Activated T-helper 17 cell treated with anti-CD3 and anti-CD28 coated beads, Interleukin-2, amount 50 U/mL, for 72 hours (primary cell): ENCODE measurements at places on chromosomes 13 and 19.

DNA sequence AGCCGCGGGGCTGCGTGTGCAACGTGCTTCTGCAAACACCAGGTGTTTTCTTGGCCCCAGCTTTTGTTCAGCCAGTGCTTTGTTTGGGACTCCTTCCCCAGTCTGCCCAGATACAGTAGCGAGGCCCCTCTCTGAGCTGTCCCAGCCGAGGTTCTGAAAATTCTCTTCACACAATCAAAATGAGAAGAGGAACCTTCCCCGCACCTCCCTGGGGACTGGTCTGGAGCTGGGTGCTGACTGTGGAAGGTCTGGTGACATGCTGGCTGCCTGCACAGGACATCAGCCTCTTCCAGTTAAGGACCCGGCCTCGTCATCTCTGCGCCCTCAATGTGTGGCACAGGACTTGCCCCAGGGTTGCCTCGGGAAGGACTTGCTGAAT lies 4.2 kb downstream of the ATP4A start:
- no peaks in the 10 kb centered on the region for H3K36me3 ChIP-seq
- H3K27me3 ChIP-seq: peaks cover 35% of the 10 kb centered on the region
- H3K27ac ChIP-seq: no peak overlapping the region
- peak overlapping the region; percentile 18 for H3K4me3 ChIP-seq
- H3K4me1 ChIP-seq: peaks cover 8% of the 10 kb centered on the region

DNA sequence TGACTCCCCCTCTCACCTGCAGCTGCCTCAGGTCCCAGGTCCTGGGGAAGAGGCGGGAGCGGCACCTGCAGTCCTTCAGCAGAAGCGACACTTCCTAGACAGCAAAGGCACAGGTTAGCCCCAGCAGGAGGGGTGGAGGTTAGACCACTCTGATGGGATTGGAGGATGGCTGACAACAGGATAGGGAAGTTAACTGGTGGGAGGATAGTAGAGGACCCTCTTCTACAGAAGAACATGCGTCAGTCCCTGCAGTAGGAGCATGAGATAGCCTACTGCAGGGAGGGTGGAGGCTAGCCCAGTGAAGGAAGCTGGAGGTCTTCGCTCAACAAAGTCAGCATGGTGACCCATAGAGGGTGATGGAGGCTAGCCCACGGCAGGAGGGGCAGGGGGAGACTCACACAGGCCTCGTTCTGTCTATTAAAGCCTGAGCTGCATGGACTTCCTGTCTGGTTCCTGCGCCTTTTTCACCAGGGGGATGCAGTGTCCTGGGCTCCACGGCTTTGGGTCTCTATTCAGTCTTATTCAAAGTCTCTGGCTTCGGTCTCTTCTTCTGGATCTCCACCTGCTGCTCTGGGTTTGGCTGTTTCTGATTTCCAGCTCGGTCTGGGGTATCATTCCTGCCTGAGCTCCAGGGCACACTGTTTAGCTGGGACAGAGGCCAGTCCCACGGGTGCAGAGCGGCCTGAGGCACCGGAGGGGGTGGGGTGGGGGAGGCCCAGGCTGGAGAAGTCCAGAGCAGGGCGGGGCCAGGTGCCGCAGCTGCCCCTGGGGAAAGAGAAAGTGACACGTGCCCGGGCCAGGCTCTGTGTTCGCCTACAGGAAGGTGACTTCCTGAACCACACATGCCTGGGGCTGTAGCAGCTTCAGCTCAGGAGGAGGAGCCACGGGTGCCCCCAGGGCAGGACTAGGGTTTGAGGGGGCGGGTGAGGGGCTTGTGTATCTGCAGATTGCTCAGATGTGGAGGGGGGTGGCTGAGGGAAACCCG lies 7.3 kb downstream of the IFNL3 start:
- ATAC-seq: peak; percentile 89
- no peaks in the 10 kb centered on the region for H3K36me3 ChIP-seq
- no peaks in the 10 kb centered on the region for H3K27me3 ChIP-seq
- H3K4me1 ChIP-seq: peaks cover 12% of the 10 kb centered on the region

DNA sequence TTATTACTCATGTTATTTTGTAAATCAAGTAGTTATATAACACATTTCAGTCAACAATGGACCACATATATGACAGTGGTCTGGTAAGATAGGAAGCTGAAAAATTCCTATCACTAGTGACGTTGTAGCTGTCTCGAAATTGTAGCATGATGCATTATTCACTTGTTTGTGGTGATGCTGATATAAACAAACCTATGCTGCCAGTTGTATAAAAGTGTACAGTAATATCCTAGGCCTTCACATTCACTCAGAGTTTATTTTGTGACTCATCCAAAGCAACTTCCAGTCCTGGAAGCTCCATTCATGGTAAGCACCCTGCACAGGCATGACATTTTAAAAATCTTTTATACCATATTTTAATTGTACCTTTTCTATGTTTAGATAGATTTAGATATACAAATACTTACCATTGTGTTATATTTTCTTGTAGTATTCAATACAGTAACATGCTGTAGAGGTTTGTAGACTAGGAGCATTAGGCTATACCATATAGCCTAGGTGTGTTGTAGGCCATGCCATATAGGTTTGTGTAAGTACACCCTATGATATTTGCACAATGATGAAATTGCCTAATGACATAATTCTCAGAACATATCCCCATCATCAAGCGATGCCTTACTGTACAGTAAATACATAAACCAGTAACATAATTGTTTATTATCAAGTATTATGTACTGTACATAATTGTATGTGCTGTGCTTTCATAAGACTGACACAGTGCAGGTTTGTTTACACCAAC lies 49.3 kb downstream of the IFT88 start:
- H3K4me1 ChIP-seq: no peaks in the 10 kb centered on the region
- H3K27ac ChIP-seq: no peak overlapping the region
- H3K36me3 ChIP-seq: no peaks in the 10 kb centered on the region
- no peaks in the 10 kb centered on the region for H3K27me3 ChIP-seq
- no peak for ATAC-seq

- H3K4me1 ChIP-seq: peaks cover 4% of the 10 kb centered on the region
- no peaks in the 10 kb centered on the region for H3K36me3 ChIP-seq
- no peak overlapping the region for H3K4me3 ChIP-seq
- ATAC-seq: no peak
- no peak overlapping the region for H3K27ac ChIP-seq
Measured at GRCh38 chr13:51995677-51996551, 15.3 kb downstream of the ATP7B start.

GRCh38 chr19:13611596-13611995 lies 105.3 kb upstream of the CACNA1A start:
- no peaks in the 10 kb centered on the region for H3K36me3 ChIP-seq
- no peak overlapping the region for H3K27ac ChIP-seq
- no peak for ATAC-seq
- H3K27me3 ChIP-seq: peaks cover 19% of the 10 kb centered on the region
- H3K4me1 ChIP-seq: peaks cover 6% of the 10 kb centered on the region

DNA sequence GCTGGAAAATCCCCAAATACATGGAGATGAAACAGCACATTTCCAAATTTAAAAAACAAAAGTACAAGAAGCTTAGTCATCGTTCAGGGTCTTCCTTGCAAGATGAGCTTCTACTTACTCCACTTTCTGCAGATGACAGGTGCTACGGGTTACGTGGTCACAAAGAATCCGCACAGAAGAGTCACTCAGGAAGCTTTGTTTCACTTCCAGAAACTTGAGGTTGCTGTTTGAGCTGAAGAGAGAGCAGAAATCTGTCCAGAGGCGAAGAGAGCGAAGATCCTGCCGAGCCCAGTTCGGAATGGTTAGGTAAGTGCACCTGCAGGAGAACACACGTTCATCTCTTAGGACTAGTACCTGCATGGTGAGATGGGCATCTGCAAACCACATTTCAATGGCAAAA lies 9.4 kb downstream of the NLRP7 start:
- H3K4me1 ChIP-seq: no peaks in the 10 kb centered on the region
- peaks cover 3% of the 10 kb centered on the region for H3K27me3 ChIP-seq
- H3K4me3 ChIP-seq: no peak overlapping the region
- no peaks in the 10 kb centered on the region for H3K36me3 ChIP-seq
- peak; percentile 79 for ATAC-seq

DNA sequence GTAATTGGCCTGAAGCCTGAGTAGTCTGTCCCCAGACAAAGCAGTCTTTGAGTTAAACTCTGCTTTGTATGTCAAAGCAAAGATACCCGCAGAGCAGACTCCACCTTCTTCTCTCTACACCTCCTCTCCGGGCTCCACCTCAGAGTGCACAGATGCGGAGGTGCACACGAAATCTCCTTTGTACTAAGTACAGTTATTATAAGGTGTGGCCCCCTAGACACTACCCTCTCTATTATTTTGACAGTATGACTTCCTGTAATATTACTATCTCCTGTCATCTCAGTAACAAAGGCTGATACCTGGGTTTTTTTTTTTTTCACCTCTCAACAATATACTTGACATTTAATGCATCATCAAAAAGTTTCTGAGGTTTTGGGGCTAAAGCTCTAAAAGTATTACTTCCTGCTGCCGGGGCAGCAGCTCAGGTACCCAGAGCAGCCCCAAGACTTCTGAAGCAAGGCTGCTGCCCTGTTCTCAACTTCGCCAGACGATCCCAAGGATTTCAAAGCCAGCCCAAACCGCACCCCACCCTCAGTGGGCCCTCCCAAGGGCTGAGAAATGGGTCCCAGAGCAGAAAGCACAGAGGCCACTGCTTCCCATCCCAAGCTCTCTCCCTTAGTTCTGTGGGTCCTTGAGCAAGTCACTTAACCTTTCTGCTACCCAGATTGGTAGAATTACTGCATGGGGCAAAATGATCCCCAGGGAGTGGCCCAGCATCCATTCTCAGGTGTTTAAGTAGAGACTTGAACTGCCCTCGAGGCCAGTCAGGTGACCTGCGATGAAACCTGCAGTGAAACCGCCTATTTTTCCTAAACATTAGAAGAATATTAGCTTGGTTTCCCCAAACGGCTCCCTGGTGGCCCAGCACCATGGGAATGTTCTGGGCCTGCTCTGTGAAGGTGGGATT lies 180.6 kb downstream of the FOXO1 start:
- peak; percentile 94 for ATAC-seq
- H3K4me1 ChIP-seq: peaks cover 52% of the 10 kb centered on the region
- H3K27ac ChIP-seq: peak overlapping the region; percentile 83
- peak overlapping the region; percentile 47 for H3K4me3 ChIP-seq
- H3K27me3 ChIP-seq: no peaks in the 10 kb centered on the region

DNA sequence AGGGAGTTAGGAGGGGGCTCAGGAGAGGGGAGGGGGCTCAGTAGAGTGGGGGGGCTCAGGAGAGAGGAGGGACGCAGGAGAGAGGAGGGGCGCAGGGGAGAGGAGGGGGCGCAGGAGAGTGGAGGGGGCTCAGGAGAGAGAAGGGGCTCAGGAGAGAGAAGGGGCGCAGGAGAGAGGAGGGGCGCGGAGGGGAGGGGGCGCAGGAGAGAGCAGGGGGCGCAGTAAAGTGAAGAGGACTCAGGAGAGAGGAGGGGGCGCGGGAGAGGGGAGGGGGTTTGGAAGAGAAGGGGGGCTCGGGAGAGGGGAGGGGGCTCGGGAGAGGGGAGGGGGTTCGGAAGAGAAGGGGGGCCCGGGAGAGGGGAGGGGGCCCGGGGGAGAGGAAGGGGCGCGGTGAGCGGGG lies 700 bp downstream of the MADCAM1 start:
- peaks cover 10% of the 10 kb centered on the region for H3K27me3 ChIP-seq
- no peak overlapping the region for H3K4me3 ChIP-seq

- no peak overlapping the region for H3K27ac ChIP-seq
Measured at GRCh38 chr13:35016362-35017112, 74.5 kb downstream of the NBEA start.

GRCh38 chr13:99034333-99035085 lies 56.6 kb upstream of the DOCK9 start:
- H3K4me1 ChIP-seq: peaks cover 25% of the 10 kb centered on the region
- H3K4me3 ChIP-seq: no peak overlapping the region
- no peaks in the 10 kb centered on the region for H3K27me3 ChIP-seq
- no peaks in the 10 kb centered on the region for H3K36me3 ChIP-seq
- no peak for ATAC-seq
- H3K27ac ChIP-seq: peak overlapping the region; percentile 28

DNA sequence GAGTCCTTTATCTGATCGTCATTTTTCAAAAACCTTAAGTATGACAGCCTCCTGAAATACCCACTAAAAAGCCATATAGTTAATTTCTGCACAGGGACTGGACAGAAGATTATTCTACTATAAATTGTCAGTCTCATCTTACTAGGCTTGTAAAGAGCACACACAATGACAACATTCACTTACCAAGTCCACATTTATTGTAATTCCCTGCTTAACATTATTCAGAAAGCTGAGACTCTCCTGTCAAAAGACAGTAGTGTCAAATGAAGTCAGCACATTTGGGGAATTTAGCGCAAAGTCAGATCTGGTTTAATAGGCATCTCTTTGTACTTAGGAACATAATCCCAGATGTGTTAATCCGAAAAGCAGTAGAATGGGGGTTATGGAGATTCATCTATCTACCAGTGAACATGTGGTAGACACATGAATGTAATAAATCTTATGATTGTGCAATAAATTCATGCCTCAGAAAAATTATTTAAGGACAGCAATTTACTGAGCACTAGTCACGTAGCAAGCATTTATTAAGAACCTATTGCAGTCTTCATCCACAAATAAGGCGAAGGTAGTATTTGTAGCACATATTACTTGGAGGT lies 224.6 kb upstream of the GPC6 start:
- H3K4me3 ChIP-seq: no peak overlapping the region
- H3K27me3 ChIP-seq: no peaks in the 10 kb centered on the region
- no peak for ATAC-seq
- H3K27ac ChIP-seq: no peak overlapping the region
- no peaks in the 10 kb centered on the region for H3K36me3 ChIP-seq
- no peaks in the 10 kb centered on the region for H3K4me1 ChIP-seq

DNA sequence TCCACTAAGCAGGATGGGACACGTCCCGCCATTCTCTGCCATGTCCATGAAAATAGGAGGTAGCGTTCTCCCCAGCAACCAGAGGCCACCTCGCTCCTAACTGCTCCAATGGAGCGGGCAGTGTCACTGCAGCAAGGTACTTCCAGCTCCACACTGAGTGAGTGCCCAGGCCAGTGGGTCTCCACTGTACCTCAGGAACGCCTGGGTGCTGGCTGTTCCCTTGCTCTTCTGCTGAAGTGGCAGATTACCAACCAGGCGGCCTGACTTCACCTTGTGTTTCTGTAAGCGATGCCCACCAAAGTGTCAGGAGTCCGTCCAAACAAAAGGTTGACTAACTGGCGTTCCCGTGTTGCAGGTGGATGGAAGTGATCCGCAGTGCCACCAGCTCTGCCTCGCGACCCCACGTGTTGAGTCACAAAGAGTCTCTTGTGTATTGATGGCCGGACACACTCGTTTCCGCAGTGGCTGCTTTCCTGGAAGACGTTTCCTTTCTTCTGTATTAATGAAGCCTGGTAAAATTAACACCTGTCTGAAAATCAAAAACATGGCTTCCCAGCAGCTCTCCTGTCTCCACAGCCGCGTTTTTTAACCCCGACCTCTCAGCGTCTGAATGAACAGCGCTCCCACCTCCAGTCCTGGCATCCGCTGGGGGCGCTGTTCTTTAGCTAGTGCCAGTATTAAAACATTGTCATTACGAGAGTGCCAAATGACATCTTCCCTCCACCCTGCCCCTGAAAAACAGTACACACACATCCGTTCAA lies 128.8 kb downstream of the STK24 start:
- no peaks in the 10 kb centered on the region for H3K27me3 ChIP-seq
- peak overlapping the region; percentile 83 for H3K27ac ChIP-seq
- H3K4me1 ChIP-seq: peaks cover 29% of the 10 kb centered on the region
- peaks cover 76% of the 10 kb centered on the region for H3K36me3 ChIP-seq
- no peak overlapping the region for H3K4me3 ChIP-seq
- ATAC-seq: peak; percentile 61
